ENCODE measurements at places on chromosomes 7 and 10.

DNA sequence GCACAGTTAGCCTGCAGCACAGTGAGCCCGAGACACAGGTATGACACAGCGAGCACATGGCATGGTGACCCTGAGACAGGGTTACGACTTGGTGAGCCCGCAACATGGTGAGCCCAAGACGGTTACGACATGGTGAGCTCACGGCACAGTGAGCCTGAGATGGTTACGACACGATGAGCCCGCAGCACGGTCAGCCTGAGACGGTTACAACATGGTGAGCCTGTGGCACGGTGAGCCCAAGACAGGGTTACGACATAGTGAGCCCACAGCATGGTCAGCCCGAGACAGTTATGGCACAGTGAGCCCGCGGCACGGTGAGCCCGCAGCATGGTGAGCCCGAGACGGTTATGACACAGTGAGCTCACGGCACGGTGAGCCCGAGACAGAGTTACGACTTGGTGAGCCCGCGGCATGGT lies 156.1 kb downstream of the MAD1L1 start:
- no peak for DNase-seq

GRCh38 chr7:154832557-154833138 lies 170.3 kb downstream of the PAXIP1 start:
- DNase-seq, result no peak

DNA sequence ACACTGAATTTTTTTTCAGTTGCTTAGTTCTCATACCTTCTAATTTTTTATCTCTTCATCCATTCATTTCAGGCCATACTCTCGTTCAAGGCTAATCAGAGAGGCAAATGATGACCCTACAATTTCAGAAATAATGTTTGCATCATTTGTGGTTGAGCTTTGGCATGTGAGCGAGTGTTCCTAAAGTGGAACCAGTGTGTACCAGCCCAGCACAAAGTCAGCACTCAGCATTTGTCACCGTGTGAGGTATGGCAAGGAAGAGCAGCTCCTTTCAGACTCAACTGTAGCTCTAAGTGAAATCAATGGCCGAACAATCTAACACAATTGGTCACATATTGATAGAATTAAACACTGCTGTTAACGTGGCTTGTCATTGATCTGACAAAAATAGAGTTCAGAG lies 154.6 kb downstream of the POU6F2 start:
- no peak for DNase-seq

- no peak for DNase-seq
These were observed 29.5 kb downstream of the ZNF775 start for GRCh38 chr7:150408393-150409299.

DNA sequence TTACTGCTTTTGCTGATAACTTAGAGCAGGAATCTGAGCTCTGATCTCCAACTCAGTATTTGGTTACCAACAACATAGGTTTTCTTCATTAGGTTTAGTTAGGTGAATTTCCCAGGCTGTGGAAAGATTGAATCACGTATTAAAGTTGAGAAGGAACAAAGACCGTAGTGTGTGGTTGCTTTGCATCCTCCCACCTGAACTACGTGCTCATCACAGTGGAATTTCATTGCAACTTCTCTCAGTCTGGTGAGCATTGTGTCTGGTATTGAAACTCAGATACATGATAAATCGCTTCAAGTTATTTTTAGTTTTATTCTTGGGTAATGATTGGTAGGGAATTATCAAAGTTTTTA lies 139.4 kb upstream of the AKR1E2 start:
- no peak for DNase-seq

DNA sequence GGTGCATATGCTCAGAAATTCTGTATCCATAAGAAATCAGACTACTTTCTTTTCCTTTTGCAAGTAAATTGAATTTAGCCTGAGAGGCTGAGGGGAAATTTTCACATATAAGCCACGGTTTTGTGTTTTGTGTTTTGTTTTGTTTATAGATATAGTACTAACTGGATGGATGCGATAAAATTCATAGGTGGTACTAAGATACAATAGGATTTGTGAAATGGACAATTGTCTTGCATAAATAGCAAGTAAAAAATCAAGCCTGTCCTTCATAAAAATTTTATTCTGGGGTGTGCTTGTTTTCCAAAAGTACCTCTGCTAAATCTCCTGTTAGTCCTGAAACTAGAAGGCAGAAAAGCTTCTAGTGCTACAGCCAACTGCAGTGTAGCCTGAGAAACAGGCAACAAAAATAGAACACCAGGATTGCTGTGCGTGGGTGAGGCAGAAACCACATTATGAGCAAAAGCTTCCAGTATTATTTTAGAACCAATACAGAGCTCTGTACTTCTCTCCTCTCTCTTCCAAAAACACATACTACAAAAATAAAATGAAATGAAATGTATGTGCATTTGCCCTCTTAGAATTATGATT lies 634 bp upstream of the HDAC9 start:
- DNase-seq, result no peak

GRCh38 chr10:55160655-55161283 lies 359.7 kb upstream of the PCDH15 start:
- no peak for DNase-seq

- no peak for DNase-seq
These were observed 459.0 kb downstream of the GATA3 start for GRCh38 chr10:8513155-8514147.

GRCh38 chr7:75815418-75816064 lies 1.9 kb upstream of the CCL24 start:
- DNase-seq, result no peak

- no peak for DNase-seq
These were observed 145.5 kb upstream of the CELF2 start for GRCh38 chr10:10872035-10872673.

DNA sequence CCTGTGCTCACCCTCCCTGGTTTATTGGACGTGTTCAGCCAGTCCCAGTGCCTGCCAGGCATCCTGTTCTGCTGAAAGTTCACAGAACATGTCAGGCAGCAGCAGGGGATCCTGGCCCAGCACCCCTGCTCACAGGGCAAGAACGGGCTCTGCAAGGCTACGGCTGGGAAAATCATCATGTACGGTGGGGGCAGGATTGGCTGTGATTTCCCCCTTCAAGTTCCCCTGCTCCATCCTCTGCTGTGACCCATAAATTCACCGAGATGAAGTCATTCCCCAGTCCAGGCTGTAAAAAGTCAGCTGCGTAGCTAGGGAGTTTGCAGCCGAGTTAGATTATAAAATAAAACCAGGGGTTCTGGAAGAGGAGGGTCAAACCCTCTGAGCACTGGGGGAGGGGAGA lies 484.1 kb upstream of the ZMIZ1 start:
- no peak for DNase-seq

DNA sequence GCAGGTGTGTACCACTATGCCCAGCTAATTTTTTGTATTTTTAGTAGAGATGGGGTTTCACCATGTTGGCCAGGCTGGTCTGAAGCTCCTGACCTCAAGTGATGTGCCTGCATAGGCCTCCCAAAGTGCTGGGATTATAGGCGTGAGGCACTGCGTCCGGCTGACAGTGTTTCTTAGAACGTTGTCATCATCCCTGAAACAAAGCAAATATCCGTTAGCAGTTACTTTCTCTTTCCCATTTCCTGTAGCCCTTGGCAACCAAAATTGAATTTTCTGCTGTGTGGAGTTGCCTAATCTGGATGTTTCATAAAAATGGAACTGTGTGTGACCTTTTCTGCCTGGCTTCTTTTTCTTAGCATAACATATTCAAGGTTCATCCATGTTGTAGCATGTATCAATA lies 22.4 kb downstream of the ZNF33A start:
- DNase-seq, result no peak

- DNase-seq, result no peak
These were observed 127.1 kb downstream of the KMT2E start for GRCh38 chr7:105141068-105141467.

DNA sequence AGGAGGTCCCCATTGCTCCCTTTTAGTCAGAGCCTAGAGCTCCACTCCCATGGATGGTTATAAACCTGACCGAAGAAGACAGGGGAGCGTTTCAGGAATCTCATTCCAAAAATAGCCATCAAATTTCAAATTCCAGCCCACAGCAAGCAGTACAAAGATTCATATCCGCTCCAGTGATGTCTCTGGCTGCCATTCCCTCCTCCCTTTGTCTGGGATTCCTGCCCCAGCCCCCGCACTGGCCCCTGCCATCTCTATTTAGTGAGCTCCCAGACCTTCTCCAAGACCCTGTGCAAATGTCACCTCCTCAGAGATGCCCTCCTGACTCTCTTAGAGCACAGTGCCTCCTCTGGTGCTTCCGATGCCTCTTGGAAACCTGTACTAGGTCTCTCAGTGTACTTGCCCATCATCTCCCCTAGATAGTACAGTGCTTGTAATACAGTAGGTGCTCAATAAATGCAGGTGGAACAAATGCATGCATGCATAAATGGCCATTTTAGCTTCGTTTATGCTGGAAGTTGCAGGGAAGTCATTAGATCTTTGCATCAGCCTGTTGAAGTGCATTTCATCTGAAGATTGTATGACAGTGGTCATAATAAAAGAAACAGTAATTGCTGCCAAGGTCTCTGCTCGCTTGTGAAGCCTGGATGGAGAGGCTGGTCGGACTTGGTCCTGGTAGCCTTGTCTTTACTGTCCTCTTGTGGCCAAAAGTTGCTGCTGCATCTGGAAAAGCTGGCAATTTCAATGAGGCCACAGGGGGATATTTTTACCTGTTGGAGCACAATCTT lies 32.0 kb upstream of the HABP2 start:
- DNase-seq, result peak; percentile 5
